ENCODE measurements at places on chromosomes 11 and 22.

GRCh38 chr11:61102667-61103571 lies 630 bp downstream of the CD5 start:
- DNase-seq, result no peak

DNA sequence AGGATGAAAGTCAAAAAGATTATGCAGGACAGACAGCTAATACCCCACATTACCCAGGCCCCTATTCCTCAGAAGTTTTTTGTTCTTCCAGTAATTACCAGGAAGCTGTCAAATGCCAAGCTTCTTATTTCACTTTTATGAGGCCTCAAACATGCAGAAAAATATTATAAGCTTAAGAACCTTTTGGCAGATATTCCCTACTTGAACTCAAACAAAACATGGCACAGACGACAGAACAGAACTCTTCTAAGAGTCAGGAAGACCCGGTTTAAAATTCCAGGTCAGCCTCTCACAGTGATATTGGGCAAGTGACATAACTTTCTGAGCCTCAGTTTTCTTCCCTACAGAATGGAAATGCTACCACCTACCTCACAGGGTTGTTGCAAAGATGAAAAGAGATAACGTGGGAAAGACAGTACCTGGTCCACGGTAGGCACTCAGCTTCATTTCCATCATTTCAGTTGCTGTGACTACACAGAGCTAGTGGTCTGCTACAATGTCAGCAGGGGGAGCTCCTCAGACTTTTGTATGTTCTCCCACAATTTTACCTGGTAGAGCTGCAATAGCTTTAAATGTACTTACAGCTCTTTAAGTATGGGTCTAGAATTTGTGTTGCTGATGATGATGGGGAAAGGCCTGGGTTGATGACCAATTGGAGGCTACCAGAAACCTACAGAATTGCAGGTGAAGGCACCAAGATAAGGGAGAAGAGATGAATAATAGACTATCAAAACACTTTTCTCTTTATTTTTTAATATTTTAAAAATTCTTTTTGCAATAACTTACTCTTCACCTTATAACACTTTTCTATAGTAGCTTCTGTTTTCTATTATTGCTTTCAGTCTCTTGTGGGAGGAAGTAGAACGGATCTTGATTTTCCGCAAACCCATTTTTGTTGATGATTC lies 98.3 kb upstream of the CHRM4 start:
- peak; percentile 65 for DNase-seq

GRCh38 chr11:57406337-57406904 lies 16.0 kb upstream of the PRG2 start:
- DNase-seq, result peak; percentile 27

- no peak for DNase-seq
These were observed 326.9 kb downstream of the CTTN start for GRCh38 chr11:70725278-70725677.

- no peak for DNase-seq
These were observed 65.1 kb upstream of the LDLRAD3 start for GRCh38 chr11:35878741-35879140.

DNA sequence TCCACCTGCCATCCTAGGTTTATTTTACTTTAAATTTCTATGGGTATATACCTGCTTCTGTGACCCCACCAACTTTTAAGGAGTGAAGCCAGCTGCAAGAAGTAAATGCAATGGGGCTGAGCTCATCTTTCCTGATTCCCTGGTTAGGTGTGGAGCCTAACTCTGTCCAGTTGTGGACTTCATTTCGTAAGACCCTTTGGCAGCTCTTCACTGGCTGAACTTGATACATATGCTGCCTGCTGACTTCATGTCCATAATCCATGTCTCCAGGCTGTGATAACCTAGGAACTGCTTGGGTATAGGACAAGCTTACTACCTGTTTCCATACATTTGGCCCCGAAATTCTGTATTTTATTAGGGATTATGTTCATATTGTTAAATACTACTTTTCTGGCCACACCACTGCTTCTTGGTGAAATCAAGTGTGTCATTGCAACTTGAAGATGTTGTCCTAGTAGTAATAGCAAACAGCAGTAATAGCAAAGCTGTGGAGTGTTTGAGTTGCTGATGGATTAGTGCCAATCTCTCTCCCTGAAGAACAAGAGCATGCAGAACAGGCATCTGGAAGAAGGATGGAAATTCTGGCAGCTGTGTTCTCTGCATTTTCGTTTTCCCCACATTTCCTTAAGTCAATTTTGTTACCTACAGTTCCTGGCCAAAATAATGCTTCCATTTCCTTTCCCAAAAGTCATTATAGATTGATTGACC lies 31.2 kb downstream of the LDLRAD3 start:
- no peak for DNase-seq

DNA sequence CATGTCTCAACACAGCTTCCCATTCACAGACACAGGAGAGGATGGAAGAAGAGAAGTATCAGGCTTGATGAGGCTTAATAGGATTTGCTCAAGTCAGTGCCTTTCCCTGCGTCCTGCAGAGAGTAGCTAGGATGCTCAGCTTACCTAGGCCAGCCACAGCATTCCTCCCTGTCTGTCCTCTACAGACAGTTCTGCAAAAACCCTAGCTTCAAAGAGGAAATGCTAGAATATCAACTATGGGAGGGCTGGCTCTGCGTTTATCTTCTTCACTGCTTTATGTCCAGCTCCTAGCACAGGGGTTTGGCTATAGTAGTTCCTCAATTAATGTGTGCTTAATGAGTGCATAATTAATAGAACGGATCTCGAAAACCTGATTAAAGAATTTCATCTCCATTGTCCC lies 16.4 kb downstream of the KCNJ5 start:
- no peak for DNase-seq

All from cardiac fibroblast (primary cell).